DMS53 (cell line): ENCODE measurements at places on chromosomes 16 and 17.

DNA sequence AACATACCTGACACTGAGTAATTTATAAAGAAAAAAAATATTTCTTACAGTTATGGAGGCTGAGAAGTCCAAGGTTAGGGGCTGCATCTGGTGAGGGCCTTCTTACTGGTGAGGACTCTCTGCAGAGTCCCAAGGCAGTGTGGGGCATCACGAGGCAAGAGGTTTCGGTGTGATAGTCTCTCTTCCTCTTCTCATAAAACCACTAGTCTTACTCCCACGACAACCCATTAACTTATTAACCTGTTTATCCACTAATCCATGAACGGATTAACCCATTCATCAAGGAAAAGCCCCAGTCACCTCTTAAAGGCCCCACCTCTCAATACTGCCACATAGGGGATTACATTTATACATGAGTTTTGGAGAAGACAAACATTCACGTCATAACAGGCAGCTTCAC is 20.1 kb downstream of the CIITA start:
- DNase-seq = no peak

DNA sequence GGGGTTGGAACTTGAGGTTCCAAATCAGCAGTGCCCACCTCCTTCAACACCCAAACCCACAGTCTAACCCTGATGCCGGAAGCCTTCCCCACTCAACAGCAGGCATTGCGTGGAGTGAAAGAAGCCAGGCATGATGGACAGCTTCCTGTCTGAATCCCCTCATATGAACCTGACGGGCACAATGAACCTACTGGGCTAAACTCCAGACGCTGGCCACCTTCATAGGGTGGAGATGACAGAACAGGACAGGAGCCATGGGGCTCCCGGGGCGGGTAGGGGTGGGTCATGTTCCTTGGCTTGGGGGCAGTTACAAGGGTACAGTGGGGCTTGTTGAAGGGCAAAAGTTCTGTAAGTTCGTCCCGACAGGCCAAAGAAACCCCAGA is 460 bp upstream of the HSBP1 start:
- DNase-seq = no peak

- no peak for DNase-seq
Observed at GRCh38 chr16:680625-680945, 375 bp downstream of the STUB1 start.

DNA sequence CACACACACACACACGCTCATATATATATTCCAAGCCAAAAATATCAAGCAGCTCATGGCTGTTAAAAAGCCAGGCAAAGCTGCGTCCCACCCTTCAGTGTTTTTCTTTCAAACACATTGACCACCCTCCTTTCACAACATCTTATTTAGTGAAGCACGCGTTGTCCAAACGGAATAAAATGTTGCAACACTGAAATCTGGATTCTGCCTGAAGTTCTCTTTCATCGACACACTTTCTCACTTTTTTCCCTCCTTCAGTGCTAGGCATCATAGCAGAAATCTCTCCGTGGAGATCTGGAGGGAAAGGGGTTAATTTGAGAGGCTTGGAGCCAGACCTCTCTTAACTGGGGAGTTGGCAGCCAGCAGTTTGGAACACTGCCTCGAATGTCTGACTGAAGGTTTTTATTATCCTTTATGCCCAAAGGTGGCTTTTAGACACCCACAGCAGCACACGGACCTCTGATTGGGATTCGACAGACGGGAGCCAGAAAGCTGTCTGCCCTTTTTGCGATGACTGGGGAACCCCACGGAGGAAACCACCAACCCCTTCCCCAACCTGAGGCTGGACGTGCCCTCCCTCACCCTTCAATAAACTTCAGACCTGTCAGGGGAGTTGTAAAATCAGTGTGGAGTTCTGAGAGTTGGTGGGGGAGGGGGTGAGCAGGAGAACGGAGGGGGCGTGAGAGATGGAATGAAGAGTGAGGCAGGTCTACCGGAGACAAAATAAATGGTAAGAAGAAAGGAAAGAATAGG is 833.6 kb upstream of the SOX9 start:
- DNase-seq = no peak

DNA sequence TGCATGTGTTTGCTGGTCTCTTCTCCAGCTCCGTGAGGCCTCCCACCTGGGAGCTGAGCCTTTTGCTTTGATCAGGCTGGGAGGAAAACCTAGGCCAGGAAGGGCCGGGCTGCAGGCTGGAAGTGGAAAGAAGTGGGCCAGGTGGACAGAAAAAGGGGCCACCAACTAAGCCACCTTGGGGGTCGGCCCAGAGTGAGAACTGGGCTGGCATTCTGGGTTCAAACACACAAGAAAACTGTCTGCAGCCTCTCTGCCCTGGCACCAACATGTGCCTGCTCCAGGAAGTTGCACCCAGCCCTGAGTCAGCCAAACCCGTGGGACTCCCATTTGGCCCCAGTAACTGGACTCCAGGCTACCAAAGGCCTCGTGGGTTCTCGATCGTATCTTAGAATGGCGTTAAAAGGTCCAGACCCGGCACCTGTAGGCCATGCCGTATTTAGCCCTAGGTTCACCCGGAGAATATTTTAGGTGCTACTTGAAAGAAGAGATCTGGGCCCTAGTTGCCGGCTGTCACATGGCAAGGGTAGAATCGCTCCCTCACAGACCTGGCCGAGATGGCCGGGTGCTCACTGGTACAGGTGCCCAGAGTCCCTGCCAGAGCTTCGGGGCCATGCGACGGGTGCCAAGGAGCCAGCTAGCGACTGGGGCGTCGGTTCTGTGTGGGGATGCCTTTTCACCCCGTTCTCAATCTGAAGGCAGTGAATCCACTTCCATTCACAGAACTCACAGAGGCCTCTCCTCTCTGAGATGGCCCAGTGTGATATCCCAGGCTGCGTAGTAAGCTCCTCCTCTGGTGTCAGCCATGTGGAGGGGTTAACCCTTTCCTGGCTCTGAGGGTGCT is 236.6 kb downstream of the MRTFB start:
- no peak for DNase-seq

DNA sequence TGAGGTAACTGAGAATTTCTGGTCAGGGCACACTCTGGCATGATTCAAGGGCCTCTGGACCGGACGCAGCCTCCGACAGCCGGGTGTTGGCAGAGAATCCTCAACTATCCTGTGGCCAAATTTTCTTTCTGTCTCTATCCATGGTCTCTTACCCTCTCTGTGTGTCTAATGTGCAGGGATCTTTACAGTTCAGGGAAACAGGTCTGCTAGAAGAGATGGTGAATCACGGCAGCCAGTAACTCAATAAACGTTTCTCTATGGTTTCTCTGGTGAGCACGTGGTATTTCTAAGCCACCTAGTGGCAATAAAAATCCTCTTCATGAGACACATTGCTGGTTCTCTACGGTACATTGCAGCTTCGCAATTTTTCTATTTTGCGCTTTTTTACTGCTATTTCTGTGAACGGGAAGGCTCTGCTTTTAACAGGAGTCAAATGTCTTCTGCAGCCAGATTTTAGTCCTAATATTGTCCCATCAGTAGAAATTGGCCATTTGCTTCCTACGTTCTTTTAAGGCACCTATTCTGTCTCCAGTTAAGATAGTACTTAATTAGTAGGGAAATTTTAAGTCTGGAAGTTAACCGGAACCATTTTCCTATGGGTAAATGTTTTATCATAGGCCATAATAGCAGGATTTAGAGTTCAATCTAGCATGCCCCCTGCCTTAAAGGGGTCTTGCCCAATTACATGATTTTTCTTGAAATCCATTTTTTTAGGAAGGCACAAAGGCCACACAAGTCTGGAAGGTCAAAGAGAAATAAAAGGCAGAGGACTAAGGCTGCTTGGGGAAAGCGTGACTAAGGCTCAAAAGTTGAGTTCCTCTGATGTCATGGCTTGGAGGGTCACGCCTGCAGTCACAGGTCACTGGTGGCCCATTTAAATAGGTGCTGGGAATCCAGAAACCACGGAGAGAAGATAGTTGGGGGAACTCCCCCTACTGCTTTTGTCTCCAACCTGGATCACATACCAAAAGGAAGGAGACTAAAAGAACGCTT is 31.5 kb downstream of the QPRT start:
- DNase-seq = peak; percentile 74

DNA sequence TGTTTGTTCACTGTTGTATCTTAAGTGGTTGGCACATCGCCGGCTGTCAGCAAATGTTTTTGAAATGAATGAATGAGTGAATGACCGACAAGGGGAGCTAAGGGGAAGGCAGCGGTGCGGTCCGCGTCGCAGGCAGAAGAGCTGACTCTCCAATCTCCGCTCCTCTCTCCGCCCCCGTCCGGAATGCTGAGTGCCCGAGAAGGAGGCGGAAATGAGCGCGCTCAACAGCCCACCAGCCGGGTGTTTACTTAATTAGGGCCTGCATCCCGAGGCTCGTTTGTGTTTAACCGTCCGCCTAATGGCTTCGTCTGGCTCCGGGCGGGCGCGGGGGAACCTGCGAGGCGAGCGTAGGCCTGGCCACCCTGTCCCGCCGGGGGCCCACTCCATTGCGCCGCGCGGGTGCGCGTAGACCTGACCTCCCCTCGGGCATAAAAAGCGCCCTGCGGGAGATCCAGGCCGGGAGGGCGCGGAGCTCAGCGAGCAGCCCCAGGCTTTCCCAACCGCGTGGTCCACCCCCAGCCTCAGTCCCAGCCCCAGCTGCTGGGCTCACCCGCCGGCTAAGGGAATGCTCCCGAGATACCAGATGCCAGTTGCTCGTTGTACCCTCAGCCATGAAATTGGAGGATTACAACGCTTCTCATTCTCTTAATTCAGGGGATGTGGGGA is 2.5 kb upstream of the CDH3 start:
- peak; percentile 64 for DNase-seq

GRCh38 chr16:54286366-54287130 is at the start of gene IRX3:
TSS of gene IRX3 (minus strand) at chr16:54286787. CDS start at chr16:54286050, 737 bp downstream.
- DNase-seq = peak; percentile 66

DNA sequence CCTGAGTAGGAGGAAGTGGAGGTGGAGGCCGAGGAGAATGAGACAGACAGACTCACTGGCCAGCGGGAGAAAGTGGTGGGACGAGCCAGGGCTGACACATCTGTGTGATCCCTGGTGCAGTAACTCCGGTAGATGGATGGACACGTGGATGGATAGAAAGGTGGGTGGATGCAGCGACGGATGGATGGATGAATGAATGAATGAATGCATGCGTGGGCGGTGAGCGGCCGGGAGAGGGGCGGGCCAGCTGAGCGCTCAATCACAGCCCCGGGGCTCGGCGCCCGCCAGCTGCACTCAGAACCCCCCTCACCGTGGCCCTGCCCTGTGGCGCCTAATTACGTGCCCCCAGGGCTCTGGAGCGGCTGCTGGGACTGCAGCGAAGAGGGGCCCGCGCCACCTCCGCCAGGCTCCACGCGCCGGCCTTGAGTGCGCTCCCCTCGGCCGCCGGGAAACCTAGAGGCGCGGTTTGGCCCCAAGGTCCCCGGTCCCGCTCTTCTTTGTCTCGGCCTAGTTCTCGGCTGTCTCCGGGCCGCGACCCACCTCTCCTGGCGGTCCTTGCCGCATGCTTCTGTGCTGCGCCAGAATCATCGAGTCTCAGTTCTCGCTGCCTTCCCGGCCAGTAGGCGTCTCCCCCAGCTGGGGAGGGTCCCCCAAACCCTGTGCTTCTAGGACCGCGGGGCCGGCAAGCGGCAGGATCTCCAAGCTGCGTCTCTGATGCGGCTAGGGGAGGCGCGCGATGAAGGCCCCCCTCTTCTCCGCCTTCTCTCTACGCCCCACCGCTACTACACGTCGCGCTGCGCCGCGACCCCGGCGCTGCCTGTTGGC is 41.0 kb downstream of the RAI1 start:
- DNase-seq = no peak

- no peak for DNase-seq
Observed at GRCh38 chr16:66044089-66044488, 322.4 kb upstream of the CDH5 start.

GRCh38 chr16:70663524-70664324 is 17.4 kb downstream of the IL34 start:
- peak; percentile 17 for DNase-seq

DNA sequence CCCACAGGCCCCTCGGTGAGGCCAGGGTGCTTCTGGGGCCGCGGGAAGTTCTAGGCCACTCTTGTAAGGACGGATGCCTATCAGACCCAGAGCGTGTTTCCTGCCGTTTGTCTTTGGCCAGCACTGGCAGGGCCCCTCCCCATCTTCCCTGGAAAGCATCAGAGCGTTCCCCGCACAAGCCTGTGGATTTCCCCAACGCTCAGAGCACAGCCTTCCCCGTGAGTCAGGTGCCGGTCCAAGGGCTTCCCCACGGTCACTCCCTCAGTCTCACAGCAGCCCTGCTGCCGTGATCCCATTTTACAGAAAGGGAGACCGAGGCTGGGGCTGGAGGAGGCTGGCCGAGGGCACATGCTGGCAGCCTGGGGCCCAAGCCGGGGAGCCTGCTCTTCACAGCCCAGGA is 33.7 kb downstream of the CRISPLD2 start:
- no peak for DNase-seq

DNA sequence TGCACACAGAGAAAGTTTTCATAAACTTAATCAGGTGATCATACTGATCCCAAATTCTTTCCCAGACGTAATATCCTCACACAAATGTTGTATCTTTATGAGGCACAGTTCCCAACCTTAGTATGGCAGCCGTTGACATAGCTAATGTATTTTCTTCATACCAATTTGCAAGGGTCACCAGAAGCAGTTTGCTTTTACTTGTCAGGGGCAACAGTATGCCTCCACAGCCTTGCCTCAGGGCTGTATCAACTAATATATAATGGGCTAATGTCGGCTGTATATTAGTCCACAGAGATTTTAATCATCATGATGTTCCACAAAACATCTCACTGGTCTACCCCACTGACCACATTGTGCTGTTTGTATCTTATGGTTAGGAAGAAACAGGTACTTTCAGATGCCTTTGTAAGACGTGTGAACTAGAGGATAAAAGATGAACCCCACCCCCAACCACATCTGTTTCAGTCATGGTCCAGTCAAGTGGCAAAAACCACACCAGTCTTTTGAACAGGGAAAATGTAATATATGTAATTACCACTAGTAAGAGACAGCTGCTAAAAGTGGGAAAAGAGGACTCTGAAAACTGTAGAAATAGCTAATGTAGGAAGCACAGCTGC is 55.2 kb downstream of the GAN start:
- no peak for DNase-seq

- peak; percentile 54 for DNase-seq
Observed at GRCh38 chr17:27384261-27384701, 72.0 kb upstream of the KSR1 start.

- peak; percentile 8 for DNase-seq
Observed at GRCh38 chr16:50667497-50668367, 13.4 kb downstream of the SNX20 start.
